Aorta (tissue), 5 donors: ENCODE measurements at places on chromosomes 2 and 18. TPM values are rescaled to one million over a fixed set of nuclear protein-coding genes. Genes with fewer than 3 reads are reported as not detected.

DNA sequence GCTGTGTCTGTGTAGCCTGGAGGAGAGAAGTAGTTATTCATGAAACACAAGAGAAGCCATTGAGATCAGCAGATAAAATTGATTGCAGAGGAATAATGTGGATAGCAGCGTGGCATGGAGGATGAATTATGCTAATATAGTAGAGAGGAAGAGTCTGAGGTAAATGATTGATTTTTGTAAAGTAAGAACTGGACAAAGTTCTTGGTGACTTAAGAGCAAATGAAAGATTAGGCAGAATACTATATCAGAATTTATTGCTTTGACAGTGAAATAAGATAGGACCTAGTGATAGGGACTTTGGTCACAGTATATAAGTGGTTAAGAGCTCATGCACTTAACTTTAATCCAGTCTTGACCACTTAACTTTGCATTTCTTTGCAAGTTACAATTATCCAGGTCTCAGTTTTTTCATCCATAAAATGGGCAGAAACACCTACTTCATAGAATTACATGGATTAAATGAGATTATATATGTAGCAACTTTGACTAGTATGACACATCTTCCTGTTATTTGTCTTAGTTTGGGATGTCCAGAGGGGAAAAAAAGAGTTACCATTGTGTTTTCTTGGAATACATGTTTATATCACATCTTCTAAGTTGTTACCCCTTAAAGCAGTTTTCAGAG, 29.1 kb downstream of the ACVR2A start:
- no peak overlapping the region for H3K4me3 ChIP-seq
- H3K27ac ChIP-seq = no peak overlapping the region
- H3K36me3 ChIP-seq = no peaks in the 10 kb centered on the region
- DNase-seq = no peak
- H3K27me3 ChIP-seq = no peaks in the 10 kb centered on the region
- no peaks in the 10 kb centered on the region for H3K4me1 ChIP-seq

The PRKAG3 gene
- 1.0 TPM for total RNA-seq

- DNase-seq = peak; percentile 26
- H3K27ac ChIP-seq = no peak overlapping the region
Observed at GRCh38 chr2:10501980-10502802, 54.1 kb upstream of the ODC1 start.

DNA sequence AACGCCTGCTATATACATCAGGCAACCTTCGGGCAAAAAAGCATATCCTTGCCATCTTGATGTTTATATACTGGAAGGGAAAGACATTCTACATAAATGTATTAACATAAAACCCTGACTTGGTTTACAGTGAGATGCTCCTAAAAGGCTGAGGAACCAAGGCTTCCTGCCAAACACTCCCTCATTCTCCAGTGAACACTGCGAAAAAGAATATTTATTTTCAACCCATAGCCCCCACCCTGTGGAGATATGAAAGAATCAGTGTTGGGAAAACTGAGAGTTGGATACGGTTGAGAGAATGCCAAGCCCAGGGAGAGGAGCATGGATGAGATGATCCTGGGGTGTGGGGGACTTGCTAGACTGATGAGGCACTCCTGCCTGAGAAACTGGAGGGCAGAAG, 94.9 kb downstream of the PIEZO2 start:
- no peaks in the 10 kb centered on the region for H3K4me1 ChIP-seq
- no peak overlapping the region for H3K4me3 ChIP-seq
- no peaks in the 10 kb centered on the region for H3K27me3 ChIP-seq
- H3K36me3 ChIP-seq = no peaks in the 10 kb centered on the region

The APCDD1 gene
- 10.9 TPM for total RNA-seq

- no peak overlapping the region for H3K27ac ChIP-seq
- no peaks in the 10 kb centered on the region for H3K27me3 ChIP-seq
- no peaks in the 10 kb centered on the region for H3K4me1 ChIP-seq
Observed at GRCh38 chr2:10385933-10386773, 62.0 kb downstream of the ODC1 start.

DNA sequence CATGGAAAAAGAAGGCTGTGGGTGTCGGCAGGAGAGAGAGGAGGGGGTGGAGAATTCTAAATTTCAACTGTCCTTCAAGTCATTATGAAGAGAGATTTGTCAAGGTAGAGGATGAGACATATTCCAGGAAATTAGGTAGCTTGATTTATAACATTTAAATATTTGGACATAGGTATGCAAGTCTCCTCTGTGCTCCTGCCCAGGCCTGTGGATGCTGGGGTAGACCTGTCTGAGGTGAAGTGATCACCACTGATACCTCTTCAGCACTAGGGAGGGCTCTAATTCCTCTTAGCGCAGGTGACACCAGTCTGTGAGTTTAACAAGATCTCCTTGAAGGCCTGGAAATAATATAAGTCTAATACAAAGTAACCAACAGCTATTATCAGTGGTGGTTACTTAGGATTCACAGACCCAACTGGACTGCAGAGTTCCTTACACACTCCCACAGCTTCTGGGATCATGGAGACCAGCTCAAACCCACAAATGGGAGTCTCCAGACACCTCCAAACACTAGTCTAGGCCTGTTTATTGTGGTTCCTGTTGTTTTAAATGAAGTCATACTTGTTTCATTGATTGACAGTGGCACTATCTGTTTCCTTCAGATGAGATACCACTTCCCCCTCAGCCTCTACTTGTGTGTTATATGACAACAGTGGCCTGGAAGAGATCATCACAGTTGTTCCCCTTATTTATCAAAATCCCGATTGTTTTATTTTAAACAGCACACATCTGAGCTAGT, 104.1 kb upstream of the ITPRID2 start:
- DNase-seq = no peak
- H3K27ac ChIP-seq = no peak overlapping the region
- H3K27me3 ChIP-seq = no peaks in the 10 kb centered on the region
- no peak overlapping the region for H3K4me3 ChIP-seq
- no peaks in the 10 kb centered on the region for H3K4me1 ChIP-seq

GRCh38 chr2:95041060-95041823, 15.7 kb downstream of the MAL start:
- no peaks in the 10 kb centered on the region for H3K36me3 ChIP-seq
- DNase-seq = no peak
- H3K27me3 ChIP-seq = no peaks in the 10 kb centered on the region
- no peak overlapping the region for H3K4me3 ChIP-seq
- H3K27ac ChIP-seq = no peak overlapping the region

- DNase-seq = no peak
- H3K4me3 ChIP-seq = no peak overlapping the region
- no peaks in the 10 kb centered on the region for H3K4me1 ChIP-seq
- H3K27me3 ChIP-seq = no peaks in the 10 kb centered on the region
- no peak overlapping the region for H3K27ac ChIP-seq
Observed at GRCh38 chr2:31333046-31333445, 81.5 kb downstream of the XDH start.

DNA sequence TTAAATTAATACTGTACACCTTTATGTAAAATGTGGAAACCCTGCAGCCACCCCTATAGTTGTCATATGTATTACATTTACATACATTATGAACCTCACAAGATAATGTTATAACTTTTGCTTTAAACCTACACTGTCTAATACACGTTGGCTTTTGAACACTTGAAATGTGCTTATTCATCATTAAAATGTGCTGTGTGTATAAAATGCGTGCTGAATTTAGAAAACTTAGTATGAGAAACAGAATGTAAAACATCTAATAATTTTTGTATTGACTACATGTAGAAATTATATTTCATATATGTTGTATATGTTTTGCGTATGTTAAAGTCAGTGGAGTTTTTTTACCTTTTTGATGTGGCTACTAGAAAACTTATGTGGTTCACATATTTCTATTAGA, 68.8 kb downstream of the MAPRE2 start:
- no peak for DNase-seq
- no peaks in the 10 kb centered on the region for H3K27me3 ChIP-seq
- no peak overlapping the region for H3K4me3 ChIP-seq
- H3K4me1 ChIP-seq = no peaks in the 10 kb centered on the region
- H3K27ac ChIP-seq = no peak overlapping the region
- no peaks in the 10 kb centered on the region for H3K36me3 ChIP-seq

GRCh38 chr2:67528320-67528719, 131.2 kb downstream of the ETAA1 start:
- H3K4me1 ChIP-seq = no peaks in the 10 kb centered on the region
- H3K4me3 ChIP-seq = no peak overlapping the region
- no peak overlapping the region for H3K27ac ChIP-seq
- DNase-seq = no peak
- H3K36me3 ChIP-seq = no peaks in the 10 kb centered on the region
- H3K27me3 ChIP-seq = no peaks in the 10 kb centered on the region

- DNase-seq = no peak
- no peak overlapping the region for H3K4me3 ChIP-seq
- H3K27ac ChIP-seq = no peak overlapping the region
Observed at GRCh38 chr2:64910972-64911433, 78.2 kb upstream of the SLC1A4 start.

The TRIB2 gene
- total RNA-seq = 39.7 TPM

The TUBA4B gene
- not detected for total RNA-seq

DNA sequence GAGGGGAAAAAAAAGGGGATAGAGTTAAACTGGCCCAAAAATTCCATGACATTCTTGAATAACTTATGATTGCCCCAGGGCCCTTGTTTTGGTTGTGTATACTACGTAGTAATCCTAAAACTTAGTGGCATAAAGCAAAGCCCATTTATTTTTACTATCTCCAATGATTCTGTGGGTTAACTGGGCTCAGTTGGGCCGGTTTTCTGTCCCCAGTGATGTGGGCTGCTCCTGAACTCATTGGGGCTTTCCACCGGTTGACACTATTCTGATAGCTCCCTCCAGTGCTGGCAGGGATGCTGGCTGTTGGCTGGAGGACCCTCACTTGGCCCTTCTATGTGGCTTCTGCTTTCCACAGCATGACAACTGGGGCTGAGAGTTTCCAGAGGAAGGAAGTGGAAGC, 60.0 kb upstream of the TGIF1 start:
- no peak overlapping the region for H3K27ac ChIP-seq
- no peaks in the 10 kb centered on the region for H3K27me3 ChIP-seq
- H3K36me3 ChIP-seq = no peaks in the 10 kb centered on the region
- H3K4me1 ChIP-seq = no peaks in the 10 kb centered on the region
- DNase-seq = no peak

The CREG2 gene
- not detected for total RNA-seq
